ENCODE measurements at places on chromosomes 16 and 17. TPM values are rescaled to one million over a fixed set of nuclear protein-coding genes. Genes with fewer than 3 reads are reported as not detected.

Gene C17orf100
- 1.8 TPM for total RNA-seq

Gene BRIP1
- 12.7 TPM for total RNA-seq

Gene DNAH2
- total RNA-seq, result 0.05 TPM

Gene FBXO39
- total RNA-seq, result 1.0 TPM

Gene UBN1
- 36.0 TPM for total RNA-seq

DNA sequence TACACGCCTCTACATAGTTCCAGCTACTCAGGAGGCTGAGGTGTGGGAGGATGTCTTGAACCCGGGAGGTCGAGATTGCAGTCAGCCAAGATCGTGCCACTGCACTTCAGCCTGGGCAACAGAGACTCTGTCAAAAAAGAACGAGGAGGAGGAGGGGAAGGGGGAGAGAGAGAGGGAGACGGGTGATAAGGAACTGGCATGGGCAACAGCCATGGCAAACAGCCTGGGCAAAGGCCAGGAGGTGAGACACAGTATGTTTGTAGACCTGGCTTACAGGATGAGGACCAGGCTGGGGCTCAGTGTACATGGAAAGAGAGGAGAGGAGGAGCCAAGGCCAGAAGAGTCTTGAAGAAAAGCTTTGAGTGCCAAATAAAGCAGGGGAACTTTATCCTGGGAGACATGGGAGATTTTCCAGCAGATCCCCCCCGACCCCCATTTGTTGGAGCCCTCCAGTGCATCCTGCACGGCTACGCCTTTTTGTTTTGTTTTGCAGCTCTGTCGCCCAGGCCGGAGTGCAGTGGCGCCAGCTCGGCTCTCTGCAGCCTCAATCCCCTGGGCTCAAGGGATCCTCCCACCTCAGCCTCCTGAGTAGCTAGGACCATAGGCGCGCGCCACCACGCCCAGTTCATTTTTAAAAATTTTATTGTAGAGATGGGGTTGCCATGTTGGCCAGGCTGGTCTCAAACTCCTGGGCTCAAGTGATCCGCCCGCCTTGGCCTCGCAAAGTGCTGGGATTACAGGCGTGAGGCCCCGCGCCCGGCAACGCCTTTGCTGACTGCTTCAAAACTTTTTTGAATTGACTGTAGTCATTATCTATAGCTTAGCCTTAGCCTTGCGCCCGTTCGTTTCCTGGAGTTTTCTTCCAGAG lies 1.3 kb upstream of the ALKBH5 start:
- DNase-seq, result peak; percentile 16

DNA sequence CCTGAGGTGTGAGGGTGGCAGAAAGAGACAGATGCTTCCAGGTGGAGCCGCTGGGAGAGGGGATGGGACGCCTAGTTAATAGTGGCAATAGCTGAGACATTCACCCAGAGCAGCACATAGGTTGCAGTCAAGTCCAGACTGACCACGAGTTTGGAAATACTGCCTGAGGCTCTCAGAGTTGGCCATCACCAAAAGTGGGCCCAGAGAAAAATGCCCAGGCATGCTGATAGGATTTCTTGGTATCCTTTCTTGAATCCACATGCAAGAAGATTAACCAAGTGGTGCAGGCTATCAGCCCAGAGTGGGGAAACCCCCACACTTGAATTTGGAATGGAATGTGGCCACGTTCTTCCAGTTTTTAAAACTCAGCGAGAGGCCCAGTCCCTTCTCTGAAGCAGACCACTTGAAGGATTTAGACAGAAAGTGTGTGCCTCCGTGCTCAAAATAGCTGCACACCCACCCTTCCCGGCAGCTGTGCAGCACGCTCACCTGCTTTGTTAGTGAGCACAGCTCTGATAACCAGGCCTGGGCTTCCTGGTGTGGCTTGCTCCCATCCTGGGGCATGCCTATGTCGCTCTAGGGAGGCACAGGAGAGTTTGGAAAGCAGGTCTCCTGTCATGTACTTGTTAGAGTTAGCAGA lies 35.7 kb downstream of the PLD6 start:
- no peak for DNase-seq

- no peak for DNase-seq
These were observed 205.1 kb upstream of the ELAC2 start for GRCh38 chr17:13222975-13223374.

DNA sequence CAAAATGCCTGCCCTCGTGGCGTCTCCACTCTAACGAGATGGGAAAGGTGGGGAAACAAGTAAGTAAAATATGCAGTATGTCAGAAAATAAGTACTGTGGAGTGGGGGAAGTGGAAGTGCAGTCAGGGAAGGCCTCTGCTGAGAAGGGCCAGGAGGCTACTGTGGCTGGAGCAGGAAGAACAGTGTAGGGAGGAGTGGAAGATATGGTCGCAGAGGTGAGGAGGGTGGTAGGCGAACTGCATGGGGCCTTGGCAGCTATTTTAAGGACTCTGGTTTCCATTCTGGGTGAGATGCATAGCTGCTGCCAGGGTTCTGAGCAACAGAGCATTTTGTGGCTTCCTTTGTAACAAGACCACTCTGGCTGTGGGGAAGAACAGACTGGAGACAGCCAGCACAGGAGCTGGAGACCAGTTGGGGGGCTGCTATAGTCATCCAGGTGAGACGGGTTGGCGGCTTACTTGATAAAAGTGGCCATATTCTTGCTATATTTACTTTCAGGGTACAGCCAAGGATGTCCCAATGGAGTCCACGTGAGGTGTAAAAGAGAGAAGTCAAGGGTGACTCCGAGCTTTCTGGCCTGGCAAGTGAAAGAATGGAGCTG lies 42.6 kb downstream of the CYTH1 start:
- no peak for DNase-seq

DNA sequence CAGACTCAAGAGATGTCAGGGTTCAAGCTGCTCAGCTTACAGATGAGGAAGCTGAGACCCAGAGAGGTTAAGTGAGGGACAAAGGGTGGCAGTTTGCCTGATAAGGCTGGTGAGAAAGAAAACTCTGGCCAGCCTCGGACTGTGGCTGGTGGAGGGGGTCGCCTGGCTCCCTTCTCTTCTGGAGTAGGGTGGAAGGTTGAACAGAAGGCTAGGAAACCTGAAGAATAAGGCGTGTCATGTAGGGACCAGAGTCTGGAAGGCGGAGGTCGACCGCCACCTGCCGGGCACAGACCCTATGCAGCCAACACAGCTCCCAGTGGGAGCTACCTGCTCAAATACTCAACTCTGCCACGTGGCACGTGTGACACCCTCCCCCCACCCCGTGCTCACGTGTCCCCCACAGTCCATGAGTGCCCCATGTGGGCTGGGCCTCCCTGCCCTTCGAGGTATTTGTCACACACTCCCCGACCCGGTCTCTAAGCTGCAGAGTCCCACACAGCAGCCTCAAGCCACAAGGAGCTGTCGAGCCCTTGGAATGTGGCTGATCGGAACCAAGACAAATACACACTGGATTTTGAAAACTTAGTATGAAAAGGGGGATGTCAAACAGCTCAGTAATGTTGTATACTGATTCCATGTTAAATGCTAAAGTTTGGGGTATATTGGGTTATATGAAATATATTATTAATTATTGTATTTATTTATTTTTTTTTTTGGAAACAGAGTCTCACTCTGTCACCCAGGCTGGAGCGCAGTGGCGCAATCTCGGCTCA lies 11.8 kb downstream of the HID1 start:
- peak; percentile 39 for DNase-seq

- no peak for DNase-seq
These were observed 23.8 kb downstream of the SEC14L1 start for GRCh38 chr17:77164483-77165091.

DNA sequence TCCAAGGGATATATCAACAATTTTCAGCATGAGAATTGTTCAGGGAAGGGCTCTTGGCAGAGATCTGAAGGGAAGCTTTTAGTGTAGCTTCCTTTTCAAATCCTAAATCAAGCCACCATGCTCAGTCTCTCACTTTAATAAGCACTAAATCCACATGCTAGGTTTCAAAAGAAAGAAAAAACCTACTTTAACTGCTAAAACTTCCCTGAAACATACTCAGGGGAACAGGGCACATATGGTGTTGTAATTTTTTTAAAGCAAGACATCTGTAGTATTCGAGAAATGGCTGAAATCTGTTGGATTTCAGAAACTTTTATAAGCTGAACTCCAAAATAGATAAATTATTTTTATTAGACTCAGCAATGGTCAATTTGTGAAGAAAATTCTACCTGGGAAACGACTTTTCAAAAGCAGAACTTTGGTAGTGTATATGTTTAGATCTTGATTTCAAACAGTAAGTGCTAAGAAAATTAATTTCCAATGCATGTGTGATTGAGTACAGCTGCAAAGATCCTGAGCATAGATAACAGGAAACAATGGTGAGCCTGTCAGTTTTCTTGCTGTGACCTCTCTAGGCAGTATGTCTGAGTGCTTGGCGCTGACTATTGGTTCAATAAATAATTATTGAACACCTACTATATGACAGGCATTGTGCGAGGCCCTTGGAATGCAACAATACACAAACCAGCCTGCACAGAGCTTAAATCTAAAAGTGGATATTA lies 804.5 kb upstream of the SOX9 start:
- DNase-seq, result no peak

DNA sequence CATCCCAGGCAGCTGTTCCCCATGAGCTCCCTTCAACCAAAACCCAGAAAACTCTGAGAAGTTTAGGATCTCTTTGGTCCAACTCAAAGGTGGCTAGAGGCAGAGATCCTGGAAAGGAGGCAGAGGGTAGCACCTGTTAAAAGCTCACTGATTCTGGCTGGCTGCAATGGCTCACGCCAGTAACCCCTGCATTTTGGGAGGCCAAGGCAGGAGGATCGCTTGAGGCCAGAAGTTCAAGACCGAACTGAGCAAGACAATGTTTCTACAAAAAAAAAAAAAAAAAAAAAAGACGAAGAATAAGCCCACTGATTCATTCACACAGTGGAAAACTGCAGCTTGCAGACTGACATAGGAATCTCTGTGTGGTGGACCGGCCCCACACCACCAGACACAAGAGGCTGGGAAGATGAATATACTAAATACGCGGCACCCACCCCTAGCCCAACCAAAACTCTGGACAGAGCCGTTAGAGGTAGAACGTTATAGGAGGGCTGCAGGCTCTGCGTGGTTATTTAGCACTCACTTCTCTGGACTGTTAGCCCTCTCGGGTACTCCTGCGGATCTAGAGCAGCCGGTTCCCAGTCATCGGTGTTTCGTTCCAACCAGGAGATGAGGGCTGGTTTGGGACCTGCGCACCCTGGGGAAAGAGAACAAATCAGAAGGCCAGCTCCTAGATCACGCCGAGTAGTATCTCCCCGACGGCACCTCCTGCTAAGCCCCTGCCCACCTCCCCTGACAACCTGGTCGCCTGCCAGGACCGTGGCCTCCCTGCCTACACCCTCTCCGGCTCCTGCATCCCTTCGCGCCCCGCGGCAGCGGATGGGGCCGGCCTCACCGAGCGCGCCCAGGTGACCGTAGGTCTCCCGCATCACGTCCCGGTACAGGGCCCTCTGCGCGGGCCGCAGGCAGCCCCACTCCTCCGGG lies 925 bp downstream of the ZNF689 start:
- DNase-seq, result peak; percentile 53

- DNase-seq, result no peak
These were observed 2.9 kb downstream of the ASGR1 start for GRCh38 chr17:7176107-7176840.

DNA sequence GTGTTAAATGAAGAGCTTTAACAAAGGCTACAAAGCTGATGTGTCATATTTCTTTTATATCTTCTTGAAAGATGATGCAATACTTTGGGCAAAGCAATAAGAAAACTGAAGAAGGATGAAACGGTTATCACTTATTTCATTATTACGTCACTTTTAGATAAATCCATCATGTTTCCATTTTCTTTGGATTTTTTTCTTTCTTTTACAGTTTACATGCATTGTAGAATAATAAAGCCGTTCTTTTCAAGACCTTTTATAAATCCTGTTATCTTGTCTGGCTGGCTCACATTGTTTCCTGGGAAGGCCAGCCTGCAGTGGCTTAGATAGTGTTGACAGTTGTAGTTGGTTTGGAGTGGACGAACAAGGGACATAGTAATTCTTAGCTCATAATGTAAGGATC lies 28.9 kb downstream of the TANC2 start:
- no peak for DNase-seq

DNA sequence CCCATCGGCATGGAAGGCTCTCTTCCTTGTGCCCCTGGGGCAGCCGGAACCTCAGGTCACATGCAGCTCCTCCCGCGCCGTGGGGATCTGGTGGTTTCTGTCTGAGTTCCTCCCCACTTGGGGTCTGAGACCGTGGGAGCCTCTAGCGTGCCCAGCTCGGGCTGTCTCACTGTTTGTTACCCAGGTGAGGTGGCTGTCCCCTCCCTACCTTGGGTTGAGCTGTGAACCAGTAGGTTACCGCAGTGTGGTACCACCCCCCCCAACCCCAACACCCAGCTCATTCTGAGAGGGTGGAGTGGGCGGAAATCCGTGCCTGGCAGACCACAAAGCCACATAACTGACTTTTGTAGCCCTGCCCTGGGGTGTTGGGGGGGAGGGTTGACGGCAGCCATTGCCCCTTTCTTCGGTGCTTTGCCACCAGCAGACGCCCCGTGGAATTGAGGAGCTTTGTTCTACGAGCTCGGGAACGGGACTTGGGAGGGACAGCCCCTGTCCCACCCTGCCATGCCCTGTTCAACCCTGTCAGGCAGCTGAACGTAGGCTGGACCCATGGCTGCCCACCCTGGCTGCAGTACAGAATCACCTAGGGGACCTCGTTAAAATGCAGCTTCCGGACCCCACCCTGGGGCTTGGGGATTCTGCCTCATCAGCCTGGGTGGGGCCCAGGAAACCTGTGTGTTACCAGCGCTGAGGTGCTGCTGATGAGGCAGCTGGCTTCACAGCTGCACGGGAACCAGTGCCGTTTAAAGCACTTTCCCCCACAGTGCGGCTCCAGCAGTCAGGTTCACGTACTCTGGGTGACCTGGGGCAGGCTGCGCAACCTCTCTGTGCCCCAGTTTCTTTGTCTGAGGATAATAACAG lies 18.5 kb downstream of the RAP1GAP2 start:
- DNase-seq, result peak; percentile 89

DNA sequence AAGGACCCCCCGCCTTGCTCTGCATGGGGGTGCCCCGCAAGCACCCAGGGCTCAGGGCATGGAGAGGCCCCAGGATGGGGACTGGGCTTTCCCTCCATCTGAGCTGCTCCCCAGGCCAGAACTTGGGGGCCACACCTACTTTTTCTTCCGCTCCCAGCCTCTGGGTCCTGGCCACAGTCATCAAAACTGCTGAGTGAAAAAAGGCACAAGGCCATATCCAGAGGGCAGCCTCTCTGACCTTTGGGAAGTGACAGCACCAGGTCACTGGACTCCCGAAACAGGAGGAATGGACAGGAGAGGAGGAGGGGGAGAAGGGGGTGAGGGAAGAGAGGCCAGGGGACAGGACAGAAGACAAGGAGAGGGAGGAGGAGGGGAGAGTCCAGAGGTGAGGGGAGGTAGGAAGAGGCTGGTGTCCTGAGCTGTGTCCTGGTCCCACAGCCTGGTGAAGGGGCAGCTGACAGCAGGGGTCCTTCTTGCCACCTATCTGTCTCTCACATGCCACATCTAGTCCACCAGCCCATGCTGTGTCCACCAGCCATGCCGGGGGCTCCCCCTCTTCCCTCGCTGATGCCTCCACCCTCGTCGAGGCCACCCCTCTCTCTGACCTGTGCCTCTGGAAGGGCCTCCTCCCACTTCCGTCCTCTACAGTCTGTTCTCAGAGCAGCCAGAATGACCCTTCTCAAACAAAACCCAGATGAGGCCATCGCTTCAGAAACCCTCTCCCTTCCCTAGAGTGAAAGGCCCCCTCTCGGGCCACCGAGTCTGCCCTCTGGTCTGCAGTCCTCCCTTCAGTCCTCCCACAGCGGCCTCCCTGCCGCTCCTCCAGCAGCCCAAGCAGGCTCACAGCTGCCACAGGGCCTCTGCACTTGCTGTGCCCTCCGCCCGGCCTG lies 73.9 kb upstream of the TOB1 start:
- no peak for DNase-seq
